Stimulated activated CD8-positive, alpha-beta memory T cell treated with anti-CD3 and anti-CD28 coated beads, Interleukin-4, amount 100 ng/mL, for 1 hour (primary cell): ENCODE measurements at places on chromosomes 4 and X.
A peak's percentile ranks its signal among the peaks of the same experiment; 100 is the strongest.

GRCh38 chrX:111131572-111131971, 35.6 kb downstream of the PAK3 start:
- no peak for DNase-seq

DNA sequence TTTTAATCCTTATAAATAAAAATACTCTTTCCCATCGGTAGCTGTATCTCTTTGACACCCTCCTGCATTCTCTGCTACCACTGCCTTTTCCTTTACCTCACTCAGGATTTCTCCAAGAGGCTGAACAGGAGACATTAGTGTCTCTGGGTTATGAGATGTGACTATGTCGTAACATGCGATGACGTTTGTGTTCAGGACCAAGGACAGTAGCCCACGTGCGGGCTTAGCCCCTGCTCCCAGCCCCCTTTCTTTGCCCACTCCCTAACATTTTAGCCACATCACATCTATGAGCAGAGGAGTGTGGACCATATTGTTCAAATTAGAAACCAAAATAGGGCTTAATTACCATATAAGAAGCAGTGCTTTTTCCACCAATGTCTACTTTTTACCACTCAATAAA, 369.3 kb downstream of the FBXW7 start:
- no peak for DNase-seq

GRCh38 chrX:126836186-126836585, 16.7 kb downstream of the PRR32 start:
- no peak for DNase-seq

GRCh38 chr4:175561696-175562095, 250.4 kb downstream of the GPM6A start:
- no peak for DNase-seq

DNA sequence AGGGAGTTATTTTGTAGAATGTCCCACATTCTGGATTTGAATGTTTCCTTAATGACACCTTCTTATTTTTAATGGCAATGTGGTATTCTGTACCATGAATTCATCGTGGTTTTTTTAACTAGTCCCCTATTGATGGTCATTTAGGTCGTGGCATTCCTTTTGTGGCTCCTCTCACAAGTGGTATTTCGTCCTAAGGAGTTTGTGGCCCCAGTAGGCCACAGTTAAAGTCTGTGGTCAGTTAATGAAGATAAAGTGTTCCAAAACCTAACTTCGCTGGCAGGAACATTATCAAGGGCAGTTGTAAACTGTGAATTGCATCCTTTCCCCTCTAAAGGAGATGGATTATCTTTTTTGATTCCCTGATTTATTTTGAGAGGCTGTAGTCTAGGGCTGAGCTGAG, 133.2 kb downstream of the TMEM164 start:
- no peak for DNase-seq

GRCh38 chrX:154333837-154334271, 38.3 kb downstream of the TKTL1 start:
- no peak for DNase-seq

DNA sequence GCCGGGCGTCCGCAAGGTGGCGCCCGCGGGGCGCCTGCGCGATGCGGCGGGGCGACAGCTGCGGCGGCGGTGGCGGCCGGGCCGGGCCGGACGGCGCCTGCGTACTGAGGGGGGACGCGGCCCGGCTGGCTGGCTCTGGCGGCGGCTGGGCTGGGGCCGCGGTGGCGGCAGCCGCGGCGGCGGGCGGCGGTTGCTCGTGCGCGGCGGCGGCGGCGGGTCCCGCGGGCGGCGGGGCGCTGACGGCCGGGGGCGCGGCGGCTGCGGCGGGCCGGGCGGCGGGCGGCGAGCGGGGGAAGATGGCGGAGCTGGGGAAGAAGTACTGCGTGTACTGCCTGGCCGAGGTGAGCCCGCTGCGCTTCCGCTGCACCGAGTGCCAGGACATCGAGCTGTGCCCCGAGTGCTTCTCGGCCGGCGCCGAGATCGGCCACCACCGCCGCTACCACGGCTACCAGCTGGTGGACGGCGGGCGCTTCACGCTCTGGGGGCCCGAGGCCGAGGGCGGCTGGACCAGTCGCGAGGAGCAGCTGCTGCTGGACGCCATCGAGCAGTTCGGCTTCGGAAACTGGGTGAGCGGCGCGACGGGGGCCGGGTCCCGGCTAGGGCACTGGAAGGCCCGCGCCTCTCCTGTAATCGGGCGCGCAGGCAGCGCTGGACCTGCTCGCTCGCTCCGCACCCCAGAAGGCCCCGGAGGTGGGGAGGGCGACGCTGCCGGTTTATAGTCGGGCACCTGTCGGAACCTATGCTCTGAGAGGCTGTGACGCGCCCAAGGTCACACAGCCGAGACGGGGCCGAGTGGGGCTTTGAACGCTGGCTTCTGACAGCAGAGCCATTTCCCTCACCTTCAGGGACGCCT, at the start of gene TADA2B:
Gene TADA2B (plus strand): TSS at position 89 of the 853 bp plus-strand sequence. CDS start 208 bp downstream, at position 297.
- peak; percentile 20 for DNase-seq

DNA sequence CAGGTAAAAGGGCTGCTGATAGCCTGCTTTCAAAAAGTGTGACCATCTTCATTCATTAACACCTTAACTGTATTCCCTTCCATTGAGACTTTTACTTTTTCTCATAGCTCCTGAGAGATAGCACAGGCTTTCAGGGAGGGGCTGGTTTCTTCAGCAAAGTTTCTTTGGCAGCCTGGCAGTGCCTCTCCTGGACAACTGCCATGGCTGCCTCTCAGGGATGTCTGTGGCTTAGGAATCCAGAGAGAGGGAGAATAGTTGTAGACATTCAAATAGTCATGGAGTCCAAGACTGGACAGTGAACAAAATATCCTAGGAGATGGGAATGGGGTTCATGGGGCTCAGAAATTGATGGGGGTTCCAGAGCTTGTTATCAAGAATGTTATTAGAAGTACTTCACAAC, 81.1 kb downstream of the FAM47B start:
- no peak for DNase-seq

DNA sequence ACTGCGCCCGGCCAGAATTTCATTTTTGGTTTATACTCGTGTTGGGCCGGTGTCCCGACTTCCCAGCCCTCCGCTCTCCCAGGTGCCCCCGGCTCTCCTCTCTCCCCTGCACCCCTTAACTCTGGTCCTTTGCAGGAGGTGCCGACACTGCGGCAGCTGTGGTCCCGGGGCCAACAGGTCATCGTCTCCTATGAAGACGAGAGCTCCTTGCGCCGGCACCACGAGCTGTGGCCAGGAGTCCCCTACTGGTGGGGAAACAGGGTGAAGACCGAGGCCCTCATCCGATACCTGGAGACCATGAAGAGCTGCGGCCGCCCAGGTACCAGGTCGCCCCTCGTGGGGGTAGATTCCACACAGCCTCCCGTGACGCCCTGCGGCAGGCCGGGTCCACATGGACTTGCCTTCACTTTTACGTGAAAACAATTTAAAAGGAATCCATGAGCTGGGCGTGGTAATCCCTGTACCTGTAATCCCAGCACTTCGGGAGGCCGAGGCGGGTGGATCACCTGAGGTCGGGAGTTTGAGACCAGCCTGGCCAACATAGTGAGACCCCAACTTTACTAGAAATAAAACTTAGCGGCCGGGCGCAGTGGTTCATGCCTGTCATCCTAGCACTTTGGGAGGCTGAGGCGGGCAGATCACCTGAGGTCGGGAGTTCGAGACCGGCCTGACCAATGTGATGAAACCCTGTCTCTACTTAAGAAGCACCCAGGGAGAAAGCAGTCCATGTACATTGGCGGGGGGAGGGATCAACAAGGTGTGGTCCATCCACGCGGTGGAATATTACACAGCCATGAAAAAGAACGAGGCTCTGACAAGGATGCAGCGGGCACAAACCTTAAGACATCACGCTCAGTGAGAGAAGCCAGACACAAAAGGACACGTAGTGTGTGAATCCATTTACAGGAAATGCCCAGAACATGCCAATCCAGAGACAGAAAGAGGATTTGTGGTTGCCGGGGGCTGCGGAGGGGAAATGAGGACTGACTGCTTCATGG, 12.0 kb downstream of the PLCXD1 start:
- DNase-seq = no peak

DNA sequence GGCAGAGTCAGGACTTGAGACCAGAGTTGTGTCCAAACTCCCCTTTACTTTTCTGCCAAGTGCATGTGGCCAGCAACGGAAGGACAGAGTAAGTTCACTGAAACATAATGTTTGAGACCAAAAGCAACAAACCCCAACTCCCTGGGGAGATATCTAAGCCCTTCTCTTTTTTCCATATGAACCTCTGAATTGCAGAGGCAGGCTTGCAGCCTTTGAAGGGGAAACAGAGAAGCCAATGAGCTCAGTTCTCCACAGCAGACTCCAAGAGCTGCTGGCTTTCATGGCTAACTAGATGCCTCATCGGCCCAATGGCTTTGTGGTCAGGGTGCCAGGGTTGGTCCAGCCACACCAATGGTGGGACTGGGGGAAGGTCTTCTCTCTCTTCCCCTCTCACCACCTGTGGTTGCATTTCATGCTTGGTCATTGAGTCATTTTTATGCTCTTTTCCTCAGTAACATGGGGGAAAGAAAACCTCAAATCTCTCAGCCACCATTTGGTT, 34.0 kb downstream of the STARD8 start:
- no peak for DNase-seq

DNA sequence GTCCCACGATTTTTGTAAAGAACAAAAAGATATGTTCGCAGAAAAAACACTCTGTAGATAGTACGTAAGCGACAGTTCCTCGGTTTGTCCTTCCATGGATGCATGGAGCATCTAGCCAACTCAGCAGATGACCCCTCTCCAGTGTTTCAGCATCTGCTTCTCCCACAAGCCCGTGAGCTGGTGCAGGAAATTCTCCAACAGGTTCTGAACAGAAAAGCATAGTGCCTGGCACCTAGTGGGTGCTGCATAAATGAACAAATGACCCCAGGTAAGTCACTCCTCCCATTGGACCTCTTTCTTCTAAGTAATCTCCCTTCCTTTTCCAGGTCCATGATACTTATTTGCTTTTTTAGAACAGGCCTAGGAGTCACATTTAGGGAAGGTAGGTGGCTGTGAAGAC, 966 bp upstream of the KIAA0232 start:
- no peak for DNase-seq

GRCh38 chrX:23493941-23494374, 159.3 kb downstream of the PTCHD1 start:
- DNase-seq = no peak

- DNase-seq = no peak
Observed at GRCh38 chr4:4693755-4694295, 152.0 kb upstream of the STX18 start.

DNA sequence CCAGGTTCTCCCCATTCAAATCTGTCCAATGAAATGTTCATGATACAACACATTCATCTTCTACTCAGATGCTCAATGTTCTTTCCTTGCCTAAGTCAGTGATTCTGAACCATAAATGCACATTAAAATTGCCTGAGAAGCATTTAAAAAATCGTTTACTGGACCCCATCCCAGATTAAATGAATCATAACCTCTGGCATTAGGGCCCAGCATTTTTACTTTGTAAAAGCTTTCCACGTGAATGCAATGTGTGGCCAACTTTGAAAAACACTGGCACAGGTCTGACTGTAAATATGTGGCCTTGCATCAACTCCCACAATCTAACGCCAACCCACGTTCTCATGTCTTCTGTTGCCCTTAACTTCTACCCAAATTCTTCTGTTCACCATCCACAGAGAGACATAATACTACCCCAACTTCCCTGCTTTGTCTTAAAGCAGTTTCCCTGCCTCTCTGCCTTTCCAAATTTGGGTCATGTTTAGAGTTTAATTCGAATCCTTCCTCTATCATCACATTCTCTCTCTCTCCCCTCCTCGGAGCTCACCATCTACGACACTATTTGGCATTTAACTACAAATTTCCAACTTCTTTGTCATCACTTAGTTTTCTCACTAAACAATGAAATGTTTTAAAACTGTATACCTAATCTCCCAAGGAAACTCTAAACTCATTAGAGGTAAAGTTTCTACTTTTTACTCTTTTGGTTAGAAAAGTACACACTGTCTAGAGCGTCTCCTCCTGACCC, 78.7 kb downstream of the PRKG2 start:
- no peak for DNase-seq
